ENCODE measurements at places on chromosomes 6 and 20.

- peaks cover 28% of the 10 kb centered on the region for H3K4me1 ChIP-seq
- no peak for DNase-seq
- H3K36me3 ChIP-seq, result peaks cover 56% of the 10 kb centered on the region
- H3K27me3 ChIP-seq, result no peaks in the 10 kb centered on the region
- no peak overlapping the region for H3K27ac ChIP-seq
Measured at GRCh38 chr6:144185133-144185836, 35.0 kb downstream of the STX11 start.

DNA sequence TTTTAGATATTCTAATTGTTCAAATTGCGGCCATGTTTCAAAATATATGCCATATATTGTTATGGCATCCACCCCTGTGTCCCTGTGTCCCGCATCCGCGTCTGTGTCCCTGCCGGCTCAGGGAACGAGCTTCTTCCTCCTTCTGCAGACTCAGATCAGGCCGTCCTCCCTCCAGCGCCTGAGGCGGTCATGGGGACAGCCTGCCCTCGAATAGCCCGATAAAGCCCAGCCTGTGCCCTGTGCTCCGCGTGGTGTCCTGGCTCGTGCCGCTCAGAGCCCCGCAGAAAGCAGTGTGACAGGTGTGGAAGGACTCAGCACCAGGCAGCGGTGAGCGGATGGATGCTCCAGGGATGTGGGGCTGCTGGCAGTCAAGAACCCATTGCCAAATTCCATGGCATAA lies 663.4 kb upstream of the DEFB115 start:
- no peaks in the 10 kb centered on the region for H3K27me3 ChIP-seq
- no peak for DNase-seq
- no peaks in the 10 kb centered on the region for H3K4me1 ChIP-seq
- H3K4me3 ChIP-seq, result no peak overlapping the region

- no peaks in the 10 kb centered on the region for H3K36me3 ChIP-seq
- H3K4me1 ChIP-seq, result no peaks in the 10 kb centered on the region
- H3K4me3 ChIP-seq, result no peak overlapping the region
- H3K27ac ChIP-seq, result no peak overlapping the region
- no peak for DNase-seq
- H3K27me3 ChIP-seq, result no peaks in the 10 kb centered on the region
Measured at GRCh38 chr6:153150371-153150751, 19.3 kb upstream of the RGS17 start.

DNA sequence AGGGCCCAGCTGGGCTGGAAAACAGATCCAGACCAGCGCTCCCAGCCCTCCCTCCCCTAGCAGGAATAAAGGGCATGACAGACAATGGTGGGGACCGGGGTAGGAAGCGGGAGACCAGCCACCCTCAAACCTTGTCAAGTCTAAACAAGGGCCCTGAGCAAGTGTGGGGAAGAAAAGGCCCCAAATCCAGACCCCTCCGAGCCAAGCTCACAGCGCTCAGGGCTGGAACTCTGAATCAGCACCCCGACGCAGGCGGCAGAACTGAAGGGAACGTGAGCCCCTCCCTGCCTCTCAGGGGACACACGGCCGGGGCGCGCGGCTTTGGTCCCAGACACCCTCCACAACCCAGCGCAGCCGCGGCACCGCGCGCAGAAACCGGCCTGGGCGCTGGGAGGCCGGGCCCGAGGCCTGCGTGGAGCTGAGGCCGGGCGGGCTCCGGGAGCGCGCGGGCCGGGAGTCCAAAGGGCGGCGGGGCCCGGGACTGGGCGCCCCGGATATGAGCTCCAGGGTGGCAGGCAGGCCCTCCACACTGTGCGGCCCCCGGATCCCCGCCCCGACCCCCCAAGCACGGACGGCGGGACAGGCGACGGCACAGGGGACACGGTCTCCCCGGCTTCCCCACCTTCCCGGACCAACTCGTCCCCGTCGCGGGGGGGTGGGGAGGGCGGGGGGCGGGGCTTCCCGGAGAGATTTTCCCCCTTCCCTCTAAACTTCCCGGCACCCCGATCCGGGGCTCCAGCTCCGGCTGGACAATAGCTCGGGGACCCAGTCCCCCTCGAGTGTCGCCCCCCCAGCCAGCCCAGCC lies 641 bp downstream of the TEAD3 start:
- peaks cover 48% of the 10 kb centered on the region for H3K27me3 ChIP-seq
- no peak overlapping the region for H3K27ac ChIP-seq
- no peak for DNase-seq
- peaks cover 5% of the 10 kb centered on the region for H3K4me1 ChIP-seq
- peak overlapping the region; percentile 71 for H3K4me3 ChIP-seq

GRCh38 chr6:159602431-159603041 lies 90.5 kb downstream of the SOD2 start:
- no peak overlapping the region for H3K4me3 ChIP-seq
- peaks cover 9% of the 10 kb centered on the region for H3K27me3 ChIP-seq
- no peaks in the 10 kb centered on the region for H3K36me3 ChIP-seq
- no peak for DNase-seq
- H3K4me1 ChIP-seq, result no peaks in the 10 kb centered on the region
- no peak overlapping the region for H3K27ac ChIP-seq

- peaks cover 9% of the 10 kb centered on the region for H3K36me3 ChIP-seq
- H3K27ac ChIP-seq, result no peak overlapping the region
- H3K4me3 ChIP-seq, result no peak overlapping the region
- no peaks in the 10 kb centered on the region for H3K4me1 ChIP-seq
Measured at GRCh38 chr20:52150440-52151258, 40.9 kb downstream of the ZFP64 start.

GRCh38 chr6:43916924-43917877 lies 147.2 kb downstream of the VEGFA start:
- no peak for DNase-seq
- H3K27me3 ChIP-seq, result peaks cover 13% of the 10 kb centered on the region
- H3K27ac ChIP-seq, result no peak overlapping the region
- H3K36me3 ChIP-seq, result no peaks in the 10 kb centered on the region
- H3K4me3 ChIP-seq, result no peak overlapping the region
- no peaks in the 10 kb centered on the region for H3K4me1 ChIP-seq

DNA sequence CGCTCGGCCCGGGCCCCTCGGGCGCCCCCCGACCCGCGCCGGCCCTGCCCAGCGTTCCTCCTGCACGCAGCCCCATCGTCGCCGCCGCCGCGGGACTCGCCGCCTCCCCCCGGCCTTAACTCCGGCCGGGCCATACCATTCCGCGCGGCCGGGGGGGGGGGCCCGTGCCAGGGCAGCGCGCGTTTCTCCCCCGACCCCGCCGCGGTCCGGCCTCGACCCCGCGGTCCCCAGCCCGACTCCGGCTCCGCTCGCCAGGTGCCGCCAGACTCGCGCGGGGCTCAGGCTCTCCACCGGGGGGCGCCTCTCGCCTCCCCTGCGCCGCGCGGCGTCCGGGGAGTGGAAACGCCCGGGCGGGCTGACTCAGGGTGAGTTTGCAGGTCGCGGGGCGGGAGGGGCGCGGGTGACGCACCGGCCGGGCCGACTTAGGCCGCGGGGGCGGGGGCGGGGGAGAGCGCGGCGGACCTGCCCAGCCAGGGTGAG lies at the start of gene SRXN1:
SRXN1 (minus strand) TSS at position 91 of the 480 bp plus-strand sequence; CDS start at position 76, 15 bp downstream.
- H3K4me3 ChIP-seq, result peak within 1 kb of the TSS; percentile 88
- peak; percentile 86 for DNase-seq
- H3K4me1 ChIP-seq, result peaks cover 16% of the 10 kb centered on the region
- peaks cover 26% of the 10 kb centered on the region for H3K27me3 ChIP-seq
- peak within 1 kb of the TSS; percentile 69 for H3K27ac ChIP-seq

DNA sequence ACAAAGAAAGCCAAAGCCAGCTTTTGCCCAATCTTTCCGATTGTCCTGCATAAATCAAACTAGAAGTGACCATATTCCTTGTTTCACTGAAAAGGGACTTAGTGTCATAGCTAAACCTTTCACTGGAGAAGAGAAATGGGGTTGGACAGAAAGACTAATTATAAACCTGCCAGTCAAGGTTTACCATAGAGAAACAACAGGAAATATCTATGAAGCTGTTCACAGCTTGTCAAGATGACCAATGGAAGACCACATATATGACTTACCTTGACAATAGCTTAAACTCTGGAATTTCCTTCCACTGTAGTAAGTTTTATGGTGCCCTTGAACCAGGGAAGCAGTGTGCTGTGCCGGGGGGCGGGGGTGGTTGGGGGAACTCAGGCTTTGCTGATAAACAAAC lies 107.7 kb upstream of the PHACTR1 start:
- peaks cover 7% of the 10 kb centered on the region for H3K27me3 ChIP-seq
- no peak overlapping the region for H3K4me3 ChIP-seq
- H3K27ac ChIP-seq, result no peak overlapping the region
- H3K36me3 ChIP-seq, result no peaks in the 10 kb centered on the region
- peaks cover 3% of the 10 kb centered on the region for H3K4me1 ChIP-seq

- no peaks in the 10 kb centered on the region for H3K4me1 ChIP-seq
- no peak overlapping the region for H3K4me3 ChIP-seq
- H3K27ac ChIP-seq, result no peak overlapping the region
- peak; percentile 17 for DNase-seq
Measured at GRCh38 chr6:5398530-5398929, 137.2 kb downstream of the FARS2 start.

GRCh38 chr6:14040042-14040441 lies 77.5 kb upstream of the CD83 start:
- H3K4me3 ChIP-seq, result no peak overlapping the region
- no peaks in the 10 kb centered on the region for H3K36me3 ChIP-seq
- H3K27ac ChIP-seq, result no peak overlapping the region
- DNase-seq, result no peak

DNA sequence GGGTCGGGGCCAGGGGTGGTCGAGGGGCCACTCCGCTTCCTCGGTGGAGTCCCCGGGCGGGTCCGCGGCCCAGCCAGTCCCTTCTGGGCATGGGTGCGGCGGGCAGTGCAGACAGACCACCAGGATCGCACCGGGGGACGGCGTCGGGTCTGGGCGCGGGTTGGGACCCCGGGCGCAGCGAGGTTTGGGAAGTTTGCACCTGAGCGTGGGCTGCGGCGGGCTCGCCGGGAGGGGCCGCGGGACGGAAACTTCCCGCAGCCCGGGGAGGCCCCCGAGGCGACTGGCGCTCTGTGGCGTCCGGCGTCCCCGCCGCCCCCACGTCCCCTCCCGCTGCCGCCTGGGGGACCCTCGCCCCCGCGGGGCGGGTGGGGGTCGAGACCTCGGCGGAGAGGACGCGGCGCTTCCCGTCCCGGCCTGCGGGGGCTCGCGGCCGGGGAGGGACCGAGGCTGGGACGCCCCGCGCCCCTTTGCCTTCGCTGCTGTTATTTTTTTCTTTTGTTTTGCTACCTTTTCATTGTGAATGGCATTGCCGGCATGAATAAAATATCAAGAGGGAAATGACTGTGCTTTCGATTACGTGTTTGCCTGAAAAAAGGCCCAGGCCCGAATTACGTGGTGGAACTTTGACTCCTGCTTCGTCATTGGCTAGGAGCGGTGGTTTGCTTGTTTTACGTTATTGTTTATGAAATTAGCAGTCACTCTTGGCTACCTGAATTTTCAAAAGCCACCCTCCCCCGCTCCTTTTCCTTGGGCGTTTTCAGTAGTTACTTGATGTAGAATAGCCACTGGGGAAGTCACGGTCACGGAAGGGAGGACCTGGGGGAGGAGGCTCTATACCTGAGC lies 703 bp downstream of the SNX9 start:
- DNase-seq, result peak; percentile 89
- peaks cover 9% of the 10 kb centered on the region for H3K36me3 ChIP-seq
- peak overlapping the region; percentile 92 for H3K27ac ChIP-seq
- H3K4me1 ChIP-seq, result peaks cover 14% of the 10 kb centered on the region
- peak overlapping the region; percentile 88 for H3K4me3 ChIP-seq

DNA sequence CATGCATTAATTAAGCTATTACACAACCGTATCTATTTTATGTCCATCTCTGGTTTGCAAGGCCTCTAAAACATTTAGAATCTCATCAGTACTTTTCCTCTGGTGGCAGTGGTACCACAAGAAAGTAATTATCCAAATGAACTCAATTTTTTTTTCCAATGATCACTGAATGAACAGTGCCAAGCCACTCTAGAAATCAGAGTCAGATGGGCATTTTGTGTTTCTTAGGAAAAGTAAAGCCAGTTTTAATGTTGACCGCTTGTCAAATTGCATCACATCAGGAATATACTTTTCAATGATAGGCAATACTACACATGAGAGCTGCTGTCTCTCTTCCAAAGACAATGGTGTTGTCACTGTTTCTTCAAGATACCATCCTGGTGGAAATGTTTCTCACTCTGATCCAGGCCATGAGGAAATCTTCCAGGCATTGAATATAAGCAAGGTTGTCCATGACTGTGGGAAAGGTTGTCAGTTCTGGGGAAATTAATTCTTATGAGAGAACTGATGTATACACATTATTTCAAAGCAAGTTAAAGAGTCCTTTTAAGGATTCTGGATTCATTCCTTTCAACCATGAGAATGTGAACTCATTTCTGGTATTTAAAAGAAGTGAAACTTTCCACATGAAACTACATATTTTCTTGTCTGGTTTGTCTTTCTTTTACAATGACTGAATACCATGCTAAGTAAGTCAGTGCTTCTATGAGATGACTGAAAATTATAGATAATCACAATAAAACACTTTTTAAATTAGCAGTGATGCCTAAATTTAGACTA lies 108.8 kb upstream of the TCF21 start:
- H3K4me3 ChIP-seq, result no peak overlapping the region
- H3K36me3 ChIP-seq, result no peaks in the 10 kb centered on the region
- no peak for DNase-seq
- no peak overlapping the region for H3K27ac ChIP-seq

GRCh38 chr6:43290339-43290904 lies 7.6 kb upstream of the SLC22A7 start:
- peaks cover 28% of the 10 kb centered on the region for H3K27me3 ChIP-seq
- H3K4me3 ChIP-seq, result no peak overlapping the region
- no peaks in the 10 kb centered on the region for H3K36me3 ChIP-seq

DNA sequence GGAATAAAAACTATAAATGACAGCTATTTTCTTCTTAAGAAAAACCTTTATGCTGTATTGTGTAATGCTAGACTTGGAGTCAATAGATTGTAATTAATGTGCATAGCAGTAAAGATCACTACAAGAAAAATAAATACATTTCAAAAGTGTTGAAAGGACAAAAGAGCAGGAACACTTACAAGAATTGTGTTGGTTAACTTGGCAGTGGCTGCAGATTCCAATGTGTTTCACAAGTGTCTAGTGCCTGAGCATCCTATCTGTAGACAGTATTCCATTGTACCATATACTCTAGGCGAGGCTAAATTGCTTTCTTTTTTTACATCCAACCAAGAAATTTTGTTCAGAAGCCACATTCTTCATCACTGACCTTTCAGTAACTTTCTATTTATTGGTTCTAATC lies 924.1 kb downstream of the EPHA7 start:
- H3K36me3 ChIP-seq, result no peaks in the 10 kb centered on the region
- H3K4me3 ChIP-seq, result no peak overlapping the region
- no peak for DNase-seq
- no peaks in the 10 kb centered on the region for H3K4me1 ChIP-seq
- H3K27me3 ChIP-seq, result no peaks in the 10 kb centered on the region
